Posterior vena cava (tissue), 2 donors: ENCODE measurements at places on chromosomes 5 and 9. TPM values are rescaled to one million over a fixed set of nuclear protein-coding genes. Genes with fewer than 3 reads are reported as not detected.

- no peak for DNase-seq
Measured at GRCh38 chr5:158521995-158522394, 577.7 kb downstream of the EBF1 start.

- no peak for DNase-seq
Measured at GRCh38 chr5:171855798-171856763, 70.5 kb downstream of the SMIM23 start.

DNA sequence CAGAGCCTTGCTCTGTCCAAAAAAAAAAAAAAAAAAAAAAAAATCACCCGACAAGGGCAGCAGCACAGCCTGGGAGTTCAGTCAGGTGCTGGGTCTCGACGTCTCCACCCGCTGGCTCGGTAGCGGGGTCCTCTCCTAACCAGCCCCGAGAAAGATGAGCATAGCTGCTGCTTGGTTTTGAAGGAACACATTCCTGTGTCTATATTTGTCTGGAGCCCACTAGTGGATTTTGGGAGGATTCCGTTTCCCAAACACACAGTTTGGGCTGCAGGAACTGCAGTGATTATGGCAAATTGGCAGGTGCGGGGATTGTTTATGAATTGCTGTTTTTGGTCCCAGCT is 1.2 kb downstream of the OTULINL start:
- no peak for DNase-seq

DNA sequence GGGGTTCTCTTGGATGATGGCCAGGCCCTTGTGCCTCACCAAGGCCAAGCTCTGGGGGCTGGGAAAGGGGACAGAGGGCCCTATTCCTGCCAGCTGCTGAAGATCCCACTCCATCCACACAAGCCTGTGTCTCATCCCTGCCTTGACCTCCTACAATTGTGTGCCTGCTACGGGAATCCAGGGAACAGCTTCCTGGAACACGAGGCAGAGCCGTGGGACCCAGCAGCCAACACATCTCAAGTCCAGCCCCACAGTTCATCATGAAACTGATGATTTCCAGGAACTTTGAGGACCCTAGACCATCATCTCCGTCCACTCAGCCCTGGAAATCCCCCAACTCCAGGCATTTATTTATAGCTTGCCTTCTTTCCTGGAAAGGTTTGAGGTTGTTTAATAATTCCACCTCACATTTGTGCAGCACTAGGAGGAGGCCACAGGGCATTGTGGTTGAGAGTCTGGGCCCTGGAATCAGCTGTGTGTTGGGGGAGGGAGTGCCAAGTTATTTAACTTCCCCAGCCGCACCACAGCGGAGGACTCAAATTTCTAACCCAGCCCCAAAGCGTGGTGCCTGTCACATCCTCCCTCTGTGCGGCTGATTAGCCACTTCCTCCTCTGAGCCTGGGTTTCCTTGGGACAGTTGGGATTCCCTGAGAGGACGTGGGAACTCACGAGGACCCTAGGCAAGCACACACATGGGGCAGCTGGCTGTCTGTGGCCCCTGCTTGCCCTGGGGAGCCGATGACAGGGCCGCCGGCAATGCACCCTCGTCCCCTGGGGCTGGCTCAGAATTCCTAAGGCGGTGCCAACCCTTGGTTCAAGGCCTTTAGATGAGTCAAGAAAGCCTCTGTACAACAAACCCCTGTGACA is 58.2 kb upstream of the GGTA1 start:
- peak; percentile 92 for DNase-seq

DNA sequence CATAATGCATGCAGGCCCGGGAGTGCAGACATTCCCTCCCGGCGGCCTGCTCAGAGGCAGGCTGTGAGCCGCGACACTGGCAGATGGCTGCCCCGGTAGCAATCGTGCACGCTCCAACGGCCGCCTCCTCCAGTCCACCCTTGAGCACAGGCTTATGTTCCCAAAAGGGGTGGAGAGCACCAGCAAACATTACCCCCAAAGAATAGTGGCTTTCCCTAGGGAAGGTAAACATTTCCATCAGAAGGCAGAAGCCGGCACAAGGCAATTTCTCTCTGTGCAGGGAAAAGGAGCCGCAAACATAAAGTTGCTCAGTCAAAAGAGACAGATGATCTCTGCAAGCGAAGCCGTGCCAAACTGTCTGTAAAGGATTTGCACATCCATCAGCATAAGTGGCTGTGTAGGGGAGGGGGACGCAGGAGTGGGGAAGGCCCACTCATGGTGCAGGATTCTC is 92.5 kb downstream of the SIL1 start:
- DNase-seq = no peak

DNA sequence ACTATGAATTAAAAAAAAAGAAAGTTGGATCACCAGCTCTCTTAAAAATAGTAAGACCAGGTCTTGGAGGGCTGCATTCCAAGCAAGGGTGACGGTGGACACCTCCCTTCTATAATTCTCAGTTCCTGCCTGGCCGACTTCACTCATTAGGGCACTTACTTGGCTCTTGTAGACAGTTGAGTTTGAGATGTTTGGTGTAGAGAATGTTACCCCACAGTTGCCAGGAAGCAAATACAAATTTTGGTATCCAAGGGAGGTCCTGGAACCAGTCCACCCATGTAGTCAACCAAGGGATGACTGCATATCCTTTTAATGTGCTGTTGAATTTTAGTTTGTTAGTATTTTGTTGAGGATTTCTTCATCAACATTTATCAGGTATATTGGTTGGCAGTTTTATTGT is 20.6 kb downstream of the B4GALT7 start:
- no peak for DNase-seq

- DNase-seq = no peak
Measured at GRCh38 chr5:39117401-39117800, 43.2 kb upstream of the RICTOR start.

GRCh38 chr9:1538301-1538700 is 476.8 kb upstream of the SMARCA2 start:
- no peak for DNase-seq

DNA sequence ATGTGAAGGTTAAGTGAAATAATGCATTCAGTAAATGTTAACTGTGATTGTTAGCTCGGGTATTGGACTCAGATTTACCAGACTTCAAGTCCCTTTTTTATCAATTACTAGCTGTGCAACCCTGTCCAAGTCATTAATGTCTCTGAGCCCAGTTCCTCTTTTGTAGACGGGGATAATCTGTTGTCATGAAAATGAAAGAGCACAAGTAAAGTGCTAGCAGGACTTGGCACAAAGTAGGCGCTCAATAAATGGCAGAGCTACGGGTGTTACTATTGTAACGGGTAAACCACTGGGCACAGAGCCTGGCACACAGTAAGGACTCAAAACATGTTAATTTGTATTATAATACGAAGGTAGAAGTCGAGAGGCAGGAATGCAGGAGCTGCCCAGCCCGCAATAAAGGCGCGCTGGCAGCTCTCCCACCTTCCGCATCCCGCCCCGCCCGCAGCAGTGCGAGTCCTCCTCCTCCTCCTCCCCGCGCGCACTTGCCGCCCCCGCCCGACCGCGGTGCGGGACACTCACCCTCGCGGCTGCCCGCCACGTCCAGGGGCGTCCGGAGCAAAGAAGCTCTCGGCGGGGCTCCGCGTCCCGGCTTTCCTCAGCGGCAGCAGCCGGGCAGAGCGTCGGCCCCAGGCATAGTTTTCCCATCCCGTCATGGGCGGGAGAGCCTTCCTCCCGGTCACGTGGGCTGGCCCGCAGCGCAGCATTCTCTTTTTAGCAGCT is at the start of gene C1QTNF2:
TSS of gene C1QTNF2 (minus strand) at position 637 of the 723 bp plus-strand sequence. CDS start 15,615 bp downstream, outside the sequence.
- DNase-seq = peak; percentile 91

DNA sequence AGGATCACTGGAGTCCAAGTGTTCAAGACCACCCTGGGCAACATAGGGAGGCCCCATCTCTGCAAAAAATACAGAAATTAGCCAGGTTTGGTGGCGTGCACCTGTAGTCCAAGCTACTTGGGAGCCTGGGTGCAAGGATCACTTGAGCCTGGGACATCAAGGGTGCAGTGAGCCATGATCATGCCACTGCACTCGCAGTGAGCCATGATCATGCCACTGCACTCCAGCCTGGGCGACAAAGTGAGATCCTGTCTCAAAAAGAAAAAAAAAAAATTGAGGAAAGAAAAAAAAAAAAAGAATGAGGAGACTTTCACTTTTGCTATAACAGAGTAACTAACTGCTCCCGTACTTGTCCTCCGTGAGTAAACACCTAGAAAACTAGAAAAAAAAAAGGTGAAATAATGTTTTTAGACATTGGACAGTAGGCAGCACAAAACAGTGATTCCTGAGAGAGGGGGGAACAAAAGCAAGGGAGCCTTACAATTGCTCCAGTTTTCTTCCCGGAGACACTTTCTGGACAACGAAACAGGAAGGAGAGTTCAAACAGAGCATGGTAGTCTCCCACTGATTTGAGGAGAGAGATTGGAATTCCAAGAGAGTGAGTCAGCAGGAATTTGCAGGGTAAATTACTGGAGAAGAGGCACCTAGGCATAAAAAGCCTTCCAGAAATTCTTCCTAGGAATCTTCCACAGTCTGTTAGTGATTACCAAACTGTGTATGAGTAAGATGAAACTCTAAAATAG is 6.9 kb upstream of the ZBTB5 start:
- no peak for DNase-seq

Gene BRINP1
- 0.86 TPM for total RNA-seq

Gene NKD2
- total RNA-seq = 2.7 TPM

Gene PCDHGA3
- 3.0 TPM for total RNA-seq

Gene TLX3
- total RNA-seq = not detected

Gene SCGB3A2
- total RNA-seq = not detected

Gene SPINK4
- not detected for total RNA-seq

Gene AP3B1
- total RNA-seq = 44.4 TPM

Gene C9orf78
- total RNA-seq = 40.0 TPM
